ENCODE measurements at places on chromosomes 4 and X.

DNA sequence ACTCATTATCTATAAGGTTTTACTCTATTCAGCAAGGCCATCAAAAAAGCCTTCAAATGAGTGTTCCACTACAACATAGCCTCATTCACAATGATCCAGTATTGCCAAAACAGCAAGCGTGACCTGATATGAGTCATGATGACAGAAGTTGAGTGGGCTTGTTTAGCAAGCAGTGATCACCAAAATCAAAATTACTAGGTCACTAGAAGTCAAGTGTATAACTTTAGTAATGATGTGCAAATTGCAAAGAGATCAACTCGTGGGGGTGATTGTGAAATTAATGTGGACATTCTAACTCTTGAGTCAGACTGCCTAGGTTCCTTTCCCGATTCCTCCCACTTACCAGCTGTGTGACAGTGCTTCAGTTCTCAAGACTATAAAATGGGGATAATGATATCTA is 124.5 kb downstream of the CHM start:
- DNase-seq, result no peak

DNA sequence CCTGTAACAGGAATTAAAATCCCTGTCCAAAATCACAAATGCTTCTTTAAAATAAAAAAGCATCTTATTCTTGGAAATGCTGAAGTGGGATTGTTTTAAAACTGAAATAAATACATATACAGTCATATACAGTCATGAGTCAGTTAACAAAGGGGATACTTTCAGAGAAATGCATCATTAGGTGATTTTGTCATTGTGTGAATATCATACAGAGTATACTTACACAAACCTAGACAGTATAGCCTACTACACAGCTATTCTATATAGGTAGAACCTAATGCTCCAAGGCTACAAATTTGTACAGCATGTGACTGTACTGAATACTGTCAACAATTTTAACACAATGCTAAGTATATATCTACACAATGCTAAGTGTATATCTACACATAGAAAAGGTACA is 104.3 kb downstream of the BRWD3 start:
- no peak for DNase-seq

- DNase-seq, result no peak
Measured at GRCh38 chrX:41538707-41539106, 91.6 kb downstream of the NYX start.

GRCh38 chr4:138910914-138911336 is 104.7 kb upstream of the NOCT start:
- DNase-seq, result no peak

GRCh38 chr4:150781191-150781590 is 199.2 kb downstream of the MAB21L2 start:
- DNase-seq, result no peak

GRCh38 chrX:93332329-93332728 is 341.0 kb downstream of the NAP1L3 start:
- DNase-seq, result no peak

- no peak for DNase-seq
Measured at GRCh38 chr4:149985981-149986380, 92.3 kb upstream of the DCLK2 start.

GRCh38 chr4:140117947-140118346 is 36.0 kb downstream of the MAML3 start:
- no peak for DNase-seq

GRCh38 chr4:75916091-75916661 is 13.9 kb upstream of the PPEF2 start:
- no peak for DNase-seq

- no peak for DNase-seq
Measured at GRCh38 chrX:64894454-64895038, 81.7 kb downstream of the ZC4H2 start.

DNA sequence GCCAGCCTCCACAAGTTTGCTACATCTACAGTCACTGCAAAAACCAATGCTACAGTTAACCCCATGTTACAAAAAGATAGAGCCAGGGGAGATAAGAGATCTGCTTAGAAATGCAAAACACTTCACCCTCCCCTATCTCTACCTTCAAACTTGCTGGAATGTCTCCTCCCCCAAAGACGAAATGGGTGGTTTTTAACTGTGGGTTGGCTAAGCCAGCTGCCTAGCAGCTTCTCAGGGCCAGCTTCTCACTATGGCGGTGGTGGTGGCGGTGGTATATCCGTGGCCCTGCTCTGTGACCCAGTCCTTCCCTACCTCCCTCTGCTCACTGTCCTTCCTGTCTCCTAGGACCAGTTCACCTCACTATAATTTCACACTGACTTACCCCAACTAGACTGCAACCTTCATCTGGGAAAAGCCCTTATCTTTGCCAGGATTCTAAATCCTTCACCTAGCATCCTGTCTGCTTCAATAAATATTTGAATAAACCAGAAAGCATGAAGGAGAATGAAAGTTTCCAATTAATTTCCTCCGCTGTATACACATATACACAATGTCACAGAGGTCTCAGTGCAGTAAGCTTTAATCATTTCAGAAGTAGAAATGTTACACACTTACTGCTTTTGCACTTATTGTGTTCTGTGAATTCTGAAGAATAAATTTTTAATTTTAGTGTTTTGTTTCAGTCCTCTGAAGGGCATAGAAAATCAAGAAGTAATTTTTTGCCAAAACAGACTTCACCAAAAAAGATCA is 46.3 kb downstream of the SH3KBP1 start:
- DNase-seq, result no peak

DNA sequence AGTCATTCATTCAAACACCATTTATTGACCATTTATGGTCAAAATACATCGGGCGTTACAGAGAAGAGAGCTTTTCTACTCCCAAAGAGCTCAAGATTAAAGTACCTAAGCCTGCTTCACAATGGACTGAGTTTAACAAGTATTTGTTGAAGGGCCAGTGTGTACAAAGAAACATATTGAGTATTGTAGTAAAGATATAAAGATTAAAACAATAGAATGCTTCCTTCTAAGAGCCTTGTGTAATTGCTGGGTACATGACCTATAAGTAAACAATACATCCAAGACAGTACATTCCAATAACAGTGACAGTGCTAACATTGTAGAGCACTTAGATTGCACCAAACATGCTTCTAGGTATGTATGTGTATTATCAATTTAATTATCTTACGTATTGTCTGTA is 695.5 kb downstream of the PCDH7 start:
- no peak for DNase-seq

- DNase-seq, result no peak
Measured at GRCh38 chr4:145389550-145389949, 92.1 kb upstream of the SMAD1 start.

GRCh38 chr4:126414741-126415140 is 1100.0 kb downstream of the FAT4 start:
- no peak for DNase-seq

- no peak for DNase-seq
Measured at GRCh38 chrX:143340190-143340589, 177.1 kb downstream of the SPANXN3 start.

DNA sequence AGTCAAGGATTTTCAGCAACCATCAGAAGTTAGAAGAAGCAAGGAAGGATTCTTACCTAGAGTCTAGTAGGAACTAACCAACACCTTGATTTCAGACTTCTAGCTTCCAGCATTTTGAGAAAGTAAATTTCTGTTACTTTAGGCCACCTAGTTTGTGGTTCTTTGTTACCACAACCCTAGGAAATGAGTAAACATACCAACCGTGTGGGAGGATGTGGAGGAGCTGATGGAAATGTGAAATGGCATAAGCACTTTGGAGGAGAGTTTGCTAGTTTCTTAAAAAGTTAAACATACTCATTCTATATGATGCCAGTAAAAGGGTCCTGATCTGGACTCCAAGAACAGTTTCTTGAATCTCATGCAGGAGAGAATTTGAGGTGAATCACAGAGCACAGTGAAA is 679.4 kb downstream of the PDHA2 start:
- DNase-seq, result no peak

DNA sequence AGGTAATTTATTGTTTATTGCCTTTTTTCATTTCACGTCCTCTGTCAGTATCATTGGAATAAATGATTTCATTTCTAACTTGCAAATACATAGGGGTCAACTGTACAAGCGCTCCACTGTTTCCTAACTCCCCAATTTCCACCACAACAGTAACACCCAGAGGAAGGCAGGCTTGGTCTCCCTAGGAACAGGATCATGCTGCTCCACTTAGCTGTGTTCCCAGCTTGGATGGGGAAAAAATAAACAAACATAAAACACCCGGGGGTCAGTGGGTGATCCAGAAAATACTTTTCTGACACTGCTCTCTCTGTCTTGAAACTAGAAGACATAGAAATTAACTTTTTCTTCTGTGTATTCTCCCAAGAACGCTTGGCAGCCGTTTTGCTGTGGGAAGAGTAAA is 772.5 kb downstream of the TRIML1 start:
- DNase-seq, result no peak

GRCh38 chrX:144801786-144802185 is 445.5 kb upstream of the SPANXN1 start:
- no peak for DNase-seq

- no peak for DNase-seq
Measured at GRCh38 chr4:157706155-157706554, 466.7 kb downstream of the GASK1B start.

GRCh38 chr4:98290511-98290910 is 29.3 kb downstream of the RAP1GDS1 start:
- DNase-seq, result no peak

- no peak for DNase-seq
Measured at GRCh38 chrX:145190801-145191389, 56.4 kb upstream of the SPANXN1 start.

DNA sequence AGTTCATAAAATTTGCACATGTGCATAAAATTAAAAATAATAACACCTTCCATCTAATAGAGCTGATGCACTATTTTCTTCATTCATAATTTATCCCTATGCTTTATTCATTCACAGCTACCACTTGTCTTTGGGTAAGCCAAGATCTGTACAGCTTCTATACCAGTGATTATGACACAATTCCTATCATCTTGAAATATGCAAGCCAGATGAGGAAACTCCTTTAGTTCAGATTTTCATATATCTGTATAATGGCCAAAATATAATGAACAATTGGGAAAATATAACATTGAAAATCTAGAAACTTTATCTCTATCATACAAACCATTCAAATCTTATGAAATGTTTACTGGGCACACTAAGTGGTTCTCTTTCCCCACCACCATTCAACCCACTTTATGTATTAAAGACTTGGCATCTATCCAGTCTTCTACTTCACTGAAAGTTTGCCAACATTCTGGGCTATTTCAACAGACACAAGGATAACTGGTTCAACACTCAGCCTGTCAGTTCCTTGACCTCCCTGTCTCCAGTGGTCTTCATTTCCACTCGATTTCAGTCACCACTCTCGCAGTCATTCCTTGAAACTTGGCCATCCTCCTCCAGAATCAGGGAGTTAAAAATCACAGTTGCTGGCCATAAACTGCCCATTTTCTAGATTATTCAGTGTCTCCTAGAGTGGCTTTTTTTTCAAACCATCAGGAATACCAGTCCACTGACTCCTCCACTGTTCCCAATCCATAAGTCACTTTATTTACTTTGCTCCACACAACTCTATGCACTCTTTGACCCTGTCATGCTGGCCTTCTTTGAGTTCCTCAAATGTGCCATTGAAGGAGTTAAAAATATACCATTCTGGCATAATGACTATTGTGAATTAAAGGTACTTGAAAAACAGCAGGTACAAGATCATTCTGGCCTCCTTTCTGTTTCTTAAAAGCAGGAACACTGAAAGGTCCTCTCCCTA is 85.5 kb downstream of the CAMK2D start:
- DNase-seq, result no peak

- DNase-seq, result no peak
Measured at GRCh38 chr4:113289766-113290165, 240.3 kb downstream of the ANK2 start.

DNA sequence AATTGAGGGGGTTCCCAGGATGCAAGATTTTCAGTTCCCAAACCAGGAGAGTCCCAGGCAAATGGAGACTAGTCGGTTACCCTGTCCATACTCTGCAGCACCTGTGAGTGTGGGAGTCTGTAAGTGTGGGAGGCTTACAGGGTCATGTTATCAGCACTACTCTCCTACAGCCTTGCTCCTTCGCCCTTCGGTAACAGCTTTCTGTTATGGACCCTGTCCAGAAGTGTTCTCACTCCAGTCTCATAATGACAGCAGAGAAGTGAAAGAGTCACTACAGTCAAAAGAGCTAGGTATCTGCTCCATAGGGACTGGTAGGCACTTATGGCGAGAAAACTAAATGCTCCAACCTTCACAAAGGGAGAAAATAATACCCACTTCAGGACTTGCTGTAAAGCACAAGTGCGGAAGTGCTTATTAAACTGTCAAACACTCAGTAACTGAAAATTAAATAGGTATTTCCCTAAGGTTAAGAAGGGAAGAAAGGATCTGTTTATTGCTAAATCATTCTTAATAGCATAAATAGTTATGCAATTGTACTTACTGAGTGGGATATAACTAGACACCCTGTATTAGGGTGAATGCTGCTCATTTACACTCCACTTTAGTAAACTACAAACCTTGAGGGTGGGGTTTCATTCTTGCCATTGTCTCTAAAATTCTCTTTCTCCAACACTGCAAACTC is 2.7 kb upstream of the ADH7 start:
- no peak for DNase-seq

DNA sequence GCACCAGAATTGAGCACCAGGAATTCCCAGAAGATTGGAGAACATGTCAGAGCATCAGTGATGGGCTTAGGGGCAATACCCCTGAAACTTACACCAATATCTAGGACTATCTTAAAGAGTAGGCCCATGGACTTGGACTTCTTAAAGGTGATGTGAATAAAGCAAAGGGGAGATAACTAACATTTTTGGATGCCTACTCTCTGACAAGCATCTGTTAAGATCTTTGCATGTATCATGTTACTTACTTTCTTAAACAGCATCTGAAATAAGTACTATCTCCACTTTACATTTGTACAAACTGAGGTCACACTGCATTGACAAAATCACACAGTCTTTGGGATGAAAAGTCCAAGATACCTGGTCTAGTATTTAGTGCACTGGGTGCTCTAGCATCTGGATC is 258.6 kb upstream of the ARSJ start:
- no peak for DNase-seq

- DNase-seq, result no peak
Measured at GRCh38 chrX:122269243-122269781, 914.8 kb upstream of the GRIA3 start.

- DNase-seq, result no peak
Measured at GRCh38 chr4:528296-528695, 29.3 kb downstream of the PIGG start.

DNA sequence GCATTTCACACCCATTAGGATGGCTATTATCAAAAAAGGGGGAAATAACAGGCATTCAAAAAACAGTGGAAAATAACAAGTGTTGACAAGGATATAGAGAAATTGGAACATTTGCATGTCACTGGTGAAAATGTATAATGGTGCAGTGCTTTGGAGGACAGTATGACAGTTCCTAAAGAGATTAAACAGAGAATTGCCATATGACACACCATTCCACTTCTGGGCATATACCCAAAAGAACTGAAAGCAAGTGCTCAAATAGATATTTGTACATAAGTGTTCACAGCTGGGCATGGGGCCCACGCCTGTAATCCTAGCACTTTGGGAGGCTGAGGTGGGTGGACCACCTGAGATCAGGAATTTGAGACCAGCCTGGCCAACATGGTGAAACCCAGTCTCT is 348.1 kb downstream of the NR3C2 start:
- DNase-seq, result no peak

Measured in stimulated activated CD4-positive, alpha-beta T cell treated with anti-CD3 and anti-CD28 coated beads, TNF-alpha, amount 100 ng/mL, for 1 hour (primary cell).